ENCODE measurements at places on chromosomes 7 and 10.

DNA sequence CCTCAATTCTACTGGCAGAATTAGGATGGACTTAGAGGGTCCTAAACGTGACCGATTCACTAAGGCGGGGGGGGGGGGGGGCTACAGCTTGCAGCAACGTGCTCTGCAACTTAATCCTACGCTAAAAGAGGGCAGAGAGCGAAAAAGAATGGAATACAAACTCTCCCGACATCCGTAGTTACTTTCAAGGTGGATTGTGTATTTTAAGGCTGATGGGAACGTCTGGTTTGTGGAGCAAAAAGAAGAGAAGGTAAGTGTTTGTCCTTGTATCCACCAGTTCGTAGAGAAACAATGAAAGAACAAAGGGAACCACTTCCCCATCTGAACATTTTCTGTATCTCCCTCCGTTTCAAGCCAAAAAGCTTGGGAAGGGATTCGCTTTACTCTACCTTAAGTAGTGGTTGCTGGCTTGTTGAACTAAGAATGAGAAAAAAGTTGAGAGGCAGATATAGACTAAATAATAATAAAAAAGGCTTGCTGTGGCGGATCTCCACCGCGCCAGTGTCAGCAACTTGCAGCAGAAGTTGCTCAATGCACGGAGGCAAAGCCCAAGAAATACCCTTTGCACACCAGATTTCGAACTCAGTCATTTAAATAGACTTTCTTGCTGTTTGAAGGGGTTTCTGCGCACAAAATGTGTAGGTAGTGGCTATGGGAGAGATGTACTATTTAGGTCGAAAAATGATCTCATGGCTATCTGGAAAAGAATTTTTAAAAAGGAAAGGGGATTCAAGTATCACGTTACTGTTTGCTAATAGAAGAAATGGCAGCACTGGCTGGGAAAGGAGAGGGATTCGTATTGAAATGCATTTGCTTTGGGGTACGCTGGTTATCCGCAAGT lies 736 bp downstream of the SKIDA1 start:
- peak; percentile 47 for DNase-seq

- peak; percentile 76 for DNase-seq
Observed at GRCh38 chr7:140639366-140640053, 1.1 kb downstream of the DENND2A start.

GRCh38 chr7:112986256-112987031 lies 100.2 kb downstream of the GPR85 start:
- peak; percentile 87 for DNase-seq

DNA sequence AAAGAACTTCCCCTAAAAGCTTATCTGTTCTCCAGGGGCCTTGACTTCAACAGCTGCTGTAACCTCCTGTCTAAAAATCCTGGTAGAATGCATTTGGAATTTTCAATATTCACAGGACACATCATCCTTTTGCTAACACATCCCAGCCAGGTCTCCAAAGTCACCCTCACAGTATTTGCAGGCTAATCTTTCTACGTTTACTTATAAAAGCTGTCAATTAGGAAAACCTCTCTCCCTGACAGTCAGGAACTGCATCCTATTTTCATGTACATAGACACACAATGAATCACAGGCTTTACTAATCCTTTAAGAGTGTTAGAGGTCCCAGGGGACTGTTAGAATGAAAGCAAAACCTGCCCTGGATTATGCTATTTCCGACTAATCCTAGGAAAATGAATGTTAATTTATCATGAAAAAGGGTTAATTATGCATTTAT lies 102.2 kb downstream of the GFRA1 start:
- peak; percentile 69 for DNase-seq

GRCh38 chr7:19677180-19677579 lies 31.7 kb downstream of the POLR1F start:
- DNase-seq, result peak; percentile 2

DNA sequence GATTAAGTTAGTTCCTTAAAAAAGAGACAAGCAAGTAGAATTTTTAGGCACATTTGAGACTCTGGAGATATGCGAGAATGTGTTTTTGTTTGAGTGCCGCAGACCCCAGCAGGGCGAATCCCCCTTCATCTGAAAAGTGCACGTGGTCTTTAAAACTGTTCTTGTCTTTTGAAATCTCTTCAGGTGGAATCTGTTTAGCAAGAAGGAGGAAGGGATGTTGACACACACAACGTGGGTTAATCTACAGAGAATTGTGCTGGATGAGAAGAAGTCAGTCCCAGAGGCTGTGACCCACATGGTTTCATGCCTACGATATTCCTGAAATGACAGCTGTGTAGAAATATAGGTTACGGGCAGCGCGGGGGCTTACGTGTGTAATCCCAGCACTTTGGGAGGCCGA lies 27.1 kb upstream of the ZFAND2A start:
- no peak for DNase-seq

DNA sequence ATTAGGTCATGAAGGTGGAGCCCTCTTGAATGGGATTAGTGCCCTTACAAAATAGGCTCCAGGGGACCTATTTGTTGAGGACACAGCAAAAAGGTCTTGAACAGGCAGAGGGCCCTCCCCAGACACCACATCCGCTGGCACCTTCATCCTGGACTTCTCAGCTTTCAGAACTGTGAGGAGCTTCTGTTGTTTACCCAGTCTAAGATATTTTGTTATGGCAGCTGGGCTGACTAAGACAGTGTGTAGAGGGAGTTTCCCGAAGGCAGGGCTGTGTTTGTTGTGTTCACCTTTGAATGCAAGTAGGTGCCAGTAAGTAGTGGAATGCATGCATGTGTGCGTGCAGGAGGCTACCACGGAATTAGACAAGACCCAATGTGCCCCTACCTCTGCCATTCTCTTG lies 106.7 kb downstream of the PTPRE start:
- DNase-seq, result no peak

- DNase-seq, result no peak
Observed at GRCh38 chr7:85462671-85463070, 275.8 kb upstream of the SEMA3D start.

- DNase-seq, result no peak
Observed at GRCh38 chr7:155427411-155428038, 30.4 kb upstream of the EN2 start.

DNA sequence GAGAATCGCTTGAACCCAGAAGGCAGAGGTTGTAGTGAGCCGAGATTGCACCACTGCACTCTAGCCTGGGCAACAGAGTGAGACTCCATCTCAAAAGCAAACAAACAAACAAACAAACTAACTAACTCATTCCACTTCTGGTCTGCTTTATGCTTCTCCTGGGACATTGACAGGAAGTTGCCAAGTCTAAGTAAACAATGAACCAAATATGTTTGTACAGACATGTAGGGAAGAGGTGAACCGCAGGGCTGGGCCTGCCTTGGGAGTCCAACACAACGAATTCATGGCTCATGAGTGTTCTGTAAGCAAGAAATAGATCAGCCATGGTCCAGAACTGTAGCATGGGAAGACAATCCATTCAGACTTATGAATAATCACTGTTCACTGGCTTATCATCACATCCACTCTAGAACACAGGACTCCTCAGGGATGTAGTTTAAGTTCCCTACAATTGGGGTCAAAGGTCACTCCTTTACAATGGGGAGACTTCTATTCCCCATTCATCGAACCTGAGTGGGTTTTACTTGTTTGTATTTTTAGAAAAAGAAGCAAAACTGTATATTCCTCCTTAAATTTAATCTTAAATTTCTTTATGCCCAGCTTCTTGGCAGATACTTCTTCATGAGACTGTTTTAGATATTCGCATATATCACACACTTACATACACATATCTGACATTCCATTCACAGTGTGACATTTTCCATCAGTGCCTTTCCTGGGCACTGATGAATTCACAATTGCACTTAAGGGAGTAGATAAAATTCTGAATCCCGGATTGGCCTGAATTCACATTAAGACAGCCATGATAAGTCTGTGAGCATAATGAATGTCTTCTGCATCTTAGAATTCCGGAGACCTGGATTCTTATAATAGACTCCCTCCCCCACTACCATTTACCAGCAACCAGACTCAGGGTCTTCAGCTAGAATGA lies 159.1 kb upstream of the EEPD1 start:
- peak; percentile 51 for DNase-seq

DNA sequence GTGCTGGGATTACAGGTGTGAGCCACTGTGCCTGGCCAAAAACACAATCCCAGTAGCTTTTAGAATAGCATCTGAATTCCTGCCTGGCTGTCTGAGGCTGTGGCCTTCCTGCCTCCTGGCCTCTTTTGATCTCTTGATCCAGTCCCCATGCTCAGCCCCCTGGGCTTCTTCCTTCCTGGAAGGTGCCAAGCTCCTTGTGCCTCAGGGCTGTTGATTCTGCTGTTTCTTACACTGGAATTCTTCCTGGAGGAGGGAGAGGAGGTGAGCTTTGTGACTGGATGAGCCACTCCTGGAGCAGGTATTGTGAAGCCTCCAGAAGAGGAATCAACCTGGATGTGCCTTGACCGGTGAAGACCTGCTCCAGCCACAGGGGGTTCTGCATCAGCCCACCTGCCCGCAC lies 17.3 kb upstream of the MKI67 start:
- no peak for DNase-seq

- DNase-seq, result peak; percentile 42
Observed at GRCh38 chr7:111108496-111108895, 17.6 kb downstream of the LRRN3 start.

DNA sequence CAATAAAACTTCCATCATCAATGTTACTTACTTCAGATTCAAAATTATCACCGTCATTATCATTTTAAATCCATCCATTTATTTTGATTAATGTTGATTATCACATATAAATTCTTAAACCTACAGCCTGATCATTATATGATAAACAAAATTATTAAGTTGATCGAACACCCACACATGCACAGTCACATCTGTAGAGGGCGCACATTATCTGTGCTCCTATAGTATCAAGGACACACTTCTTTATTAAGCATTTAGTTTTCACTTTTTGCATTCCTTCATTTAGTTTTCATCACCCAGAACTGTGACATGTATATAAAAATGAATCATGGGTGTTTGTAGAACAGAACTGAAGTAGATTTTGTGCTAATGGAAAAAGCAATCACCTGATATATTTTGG lies 26.2 kb upstream of the ZNF716 start:
- DNase-seq, result no peak

GRCh38 chr10:71502190-71502589 lies 105.5 kb downstream of the CDH23 start:
- DNase-seq, result no peak

- no peak for DNase-seq
Observed at GRCh38 chr10:74906611-74907198, 80.3 kb downstream of the KAT6B start.

GRCh38 chr7:10708447-10708846 lies 265.2 kb upstream of the PHF14 start:
- DNase-seq, result no peak

DNA sequence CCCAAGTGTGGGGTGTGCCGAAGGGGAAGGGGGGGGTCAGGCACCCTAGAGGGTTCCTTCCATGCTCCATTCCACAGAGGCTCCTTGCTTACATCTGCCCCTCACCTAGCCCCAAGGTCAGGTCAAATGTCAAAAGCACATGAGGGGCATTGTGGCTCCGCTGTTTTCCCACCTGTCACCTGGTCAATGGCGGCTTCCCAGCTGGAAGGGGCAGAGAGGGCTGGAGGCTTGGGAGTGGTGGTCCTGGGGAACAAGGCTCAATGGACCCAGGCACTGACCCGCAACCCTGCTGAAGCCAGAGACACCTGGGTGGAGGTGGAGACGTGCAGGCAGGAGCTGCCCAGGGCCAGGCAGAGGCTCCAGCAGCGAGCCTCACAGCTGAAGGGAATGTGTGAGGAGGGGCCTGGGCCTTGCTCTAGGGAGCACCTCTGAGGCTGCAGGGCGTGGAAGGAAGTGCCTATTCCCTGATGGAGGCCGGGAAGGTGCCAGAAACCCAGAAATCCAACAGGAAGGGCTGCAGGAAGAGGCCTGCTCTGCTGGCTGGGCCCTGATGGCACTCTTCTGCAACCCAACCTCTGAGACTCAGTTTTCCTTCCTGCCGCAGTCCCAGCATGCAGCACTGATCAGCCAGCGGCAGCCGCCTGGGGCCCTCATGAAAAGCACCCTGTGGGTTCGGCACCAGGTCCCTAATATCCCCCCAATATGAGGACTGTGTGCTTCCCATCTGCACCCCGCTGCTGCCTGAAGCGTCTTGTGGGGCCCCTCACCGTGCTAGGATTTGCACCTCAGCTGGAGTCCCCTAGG lies 16.0 kb downstream of the RASGEF1A start:
- DNase-seq, result no peak

GRCh38 chr10:34172936-34173533 lies 642.1 kb downstream of the PARD3 start:
- DNase-seq, result peak; percentile 52

- no peak for DNase-seq
Observed at GRCh38 chr10:23780331-23780730, 341.5 kb downstream of the OTUD1 start.

GRCh38 chr10:70087616-70088307 lies 35.1 kb downstream of the MACROH2A2 start:
- DNase-seq, result no peak

DNA sequence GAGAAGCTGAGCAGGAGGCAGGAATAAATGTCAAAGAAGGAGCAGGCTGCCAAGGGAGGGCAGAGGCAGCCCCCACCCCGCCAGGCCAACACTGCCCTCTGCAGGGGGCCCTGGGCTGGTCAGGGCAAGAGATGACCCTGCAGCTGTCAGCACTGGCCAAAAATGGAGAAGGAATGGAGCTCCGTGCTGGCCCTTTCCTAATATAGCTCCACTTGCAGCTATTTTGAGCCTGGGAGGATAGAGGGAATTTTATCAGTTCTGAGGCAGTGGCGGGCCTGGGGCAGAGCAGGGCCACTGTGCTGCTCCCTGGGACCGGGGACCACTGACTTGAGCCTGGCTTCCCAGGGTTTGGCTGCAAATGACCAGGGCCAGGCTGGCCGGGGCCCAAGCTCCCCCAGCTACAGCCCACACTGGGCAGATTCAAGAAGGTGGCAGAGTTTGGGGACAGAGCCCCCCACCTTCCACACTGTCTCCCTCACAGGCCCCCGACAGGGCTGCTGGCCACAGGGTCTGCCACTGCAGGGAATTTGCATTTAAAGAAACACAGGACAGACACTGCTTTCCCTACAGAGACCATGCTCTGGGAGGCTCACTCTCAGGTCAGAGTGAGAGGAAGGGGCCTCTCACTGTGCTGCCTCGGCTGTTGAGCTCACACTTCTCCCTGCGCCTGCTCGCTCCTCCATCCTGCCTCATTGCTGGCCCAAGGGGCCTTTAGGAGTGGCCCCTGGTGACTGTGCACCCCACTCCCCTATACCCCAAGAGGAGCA lies 16.2 kb downstream of the LDB3 start:
- peak; percentile 83 for DNase-seq

GRCh38 chr7:41977151-41977651 lies 259.8 kb downstream of the GLI3 start:
- DNase-seq, result peak; percentile 79

DNA sequence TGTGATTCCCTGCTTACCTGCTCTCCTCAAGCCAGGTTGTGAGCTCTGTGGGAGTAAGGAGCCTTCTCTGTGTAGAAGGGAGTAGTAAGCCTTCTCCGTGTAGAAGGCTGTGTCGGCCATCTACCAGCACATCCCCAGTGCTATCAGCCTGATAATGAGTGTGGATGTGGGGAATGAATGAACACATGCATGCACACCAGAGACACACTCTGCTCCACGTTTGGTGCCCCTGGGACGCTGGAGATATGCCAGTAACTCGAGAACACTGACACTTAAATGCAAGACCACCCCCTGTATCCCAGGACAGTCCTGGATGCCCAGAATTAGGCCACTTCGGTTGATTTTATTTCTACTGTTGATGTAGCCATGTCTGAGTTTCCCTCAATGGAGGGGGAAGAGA lies 21.1 kb upstream of the GPR26 start:
- no peak for DNase-seq

Measured in EH (cell line).